ENCODE measurements at places on chromosomes 13 and 19. TPM values are rescaled to one million over a fixed set of nuclear protein-coding genes. Genes with fewer than 3 reads are reported as not detected.
A peak's percentile ranks its signal among the peaks of the same experiment; 100 is the strongest.

Gene CEACAM16
- not detected for polyA plus RNA-seq

Gene TMIGD2
- polyA plus RNA-seq: 0.56 TPM

Gene ZNF729
- polyA plus RNA-seq: 0.46 TPM

GRCh38 chr13:48624858-48625257 lies 28.9 kb upstream of the CYSLTR2 start:
- no peak for DNase-seq

GRCh38 chr13:97944396-97945029 lies 9.0 kb upstream of the IPO5 start:
- DNase-seq: no peak

DNA sequence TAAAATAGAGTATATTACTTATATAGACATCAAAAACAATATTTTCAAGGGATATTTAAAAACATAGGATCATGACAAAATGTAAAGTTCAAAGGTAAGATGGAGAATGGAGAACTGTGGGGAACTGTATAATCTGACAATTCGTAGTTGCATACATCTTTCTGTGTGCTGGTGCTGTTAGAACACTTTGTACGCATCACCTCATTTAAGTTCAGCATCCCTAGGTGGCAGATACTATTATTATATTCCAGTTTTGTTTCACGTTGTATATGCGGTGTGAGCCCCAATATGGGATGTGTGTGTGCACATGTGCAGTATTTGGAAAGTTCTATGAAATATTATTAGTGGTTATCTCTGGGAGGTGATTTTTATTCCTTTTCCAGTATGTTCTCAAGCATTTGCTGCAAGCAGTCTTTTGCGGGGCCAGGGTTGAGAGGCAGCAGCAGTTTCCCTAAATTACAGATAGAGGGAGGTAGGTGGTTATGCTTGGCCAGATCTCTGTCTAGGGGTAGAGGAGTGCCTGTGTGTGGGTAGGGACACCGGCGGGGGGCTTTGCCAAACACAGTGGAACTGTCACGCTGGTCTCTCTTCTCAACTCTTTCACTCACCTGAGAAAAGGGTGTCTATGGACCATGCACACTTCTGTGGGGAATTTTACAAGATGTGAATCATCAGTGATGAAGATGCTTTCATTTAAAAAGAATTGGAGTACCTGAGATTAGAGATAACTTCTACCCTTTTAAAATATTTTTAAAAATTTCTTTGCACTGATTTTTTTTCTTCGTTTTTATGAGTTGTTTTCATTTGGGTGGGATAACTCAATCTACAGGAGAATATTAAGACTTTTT lies 55.6 kb upstream of the ALOX5AP start:
- no peak for DNase-seq

- no peak for DNase-seq
These were observed 38.4 kb upstream of the TNFAIP8L1 start for GRCh38 chr19:4600893-4601292.

DNA sequence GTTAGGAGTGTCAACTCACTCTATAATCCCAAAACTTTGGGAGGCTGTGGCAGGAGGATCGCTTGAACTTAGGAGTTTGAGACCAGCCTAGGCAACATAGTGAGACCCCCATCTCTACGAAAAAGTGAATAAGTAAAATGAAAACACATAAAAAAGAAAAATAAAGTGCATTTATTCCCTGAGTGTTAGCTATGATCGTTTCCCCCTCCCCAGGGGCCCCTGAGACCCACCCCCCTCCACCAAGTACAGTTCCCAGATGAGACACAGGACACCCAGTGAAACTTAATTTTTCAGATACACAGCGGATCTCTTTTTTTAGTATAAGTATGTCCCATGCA lies 28.6 kb upstream of the NANOS3 start:
- DNase-seq: no peak

DNA sequence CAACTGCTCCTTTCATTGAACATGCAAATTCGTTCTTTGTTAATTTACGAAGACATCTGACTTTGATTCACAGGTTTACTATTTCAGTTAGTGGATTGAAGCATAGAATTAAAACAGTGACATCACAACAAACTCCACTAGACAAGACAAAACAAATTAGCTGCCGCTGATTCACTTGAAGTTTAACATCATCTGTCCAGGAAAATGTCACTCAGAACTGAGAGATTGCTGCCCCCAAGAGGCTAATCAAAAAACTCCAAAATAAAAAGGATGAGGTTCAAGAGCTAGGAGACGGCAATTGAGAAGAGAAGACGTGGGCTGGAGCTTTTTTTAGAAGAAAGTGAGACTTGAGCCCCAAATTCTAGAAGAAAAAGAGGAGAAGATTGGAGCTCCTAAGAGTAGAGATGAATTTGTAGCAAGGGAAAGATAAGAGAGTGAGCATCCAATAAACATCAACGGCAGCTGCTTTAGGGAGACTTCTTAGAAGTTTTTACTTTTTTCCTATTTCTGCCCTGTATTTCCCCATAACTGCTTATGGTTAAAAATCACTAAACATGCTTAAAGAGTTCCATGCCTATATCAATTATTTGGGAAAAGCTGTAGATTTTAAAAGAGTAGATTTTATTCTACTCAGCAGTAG lies 40.8 kb upstream of the TPP2 start:
- peak; percentile 29 for DNase-seq

DNA sequence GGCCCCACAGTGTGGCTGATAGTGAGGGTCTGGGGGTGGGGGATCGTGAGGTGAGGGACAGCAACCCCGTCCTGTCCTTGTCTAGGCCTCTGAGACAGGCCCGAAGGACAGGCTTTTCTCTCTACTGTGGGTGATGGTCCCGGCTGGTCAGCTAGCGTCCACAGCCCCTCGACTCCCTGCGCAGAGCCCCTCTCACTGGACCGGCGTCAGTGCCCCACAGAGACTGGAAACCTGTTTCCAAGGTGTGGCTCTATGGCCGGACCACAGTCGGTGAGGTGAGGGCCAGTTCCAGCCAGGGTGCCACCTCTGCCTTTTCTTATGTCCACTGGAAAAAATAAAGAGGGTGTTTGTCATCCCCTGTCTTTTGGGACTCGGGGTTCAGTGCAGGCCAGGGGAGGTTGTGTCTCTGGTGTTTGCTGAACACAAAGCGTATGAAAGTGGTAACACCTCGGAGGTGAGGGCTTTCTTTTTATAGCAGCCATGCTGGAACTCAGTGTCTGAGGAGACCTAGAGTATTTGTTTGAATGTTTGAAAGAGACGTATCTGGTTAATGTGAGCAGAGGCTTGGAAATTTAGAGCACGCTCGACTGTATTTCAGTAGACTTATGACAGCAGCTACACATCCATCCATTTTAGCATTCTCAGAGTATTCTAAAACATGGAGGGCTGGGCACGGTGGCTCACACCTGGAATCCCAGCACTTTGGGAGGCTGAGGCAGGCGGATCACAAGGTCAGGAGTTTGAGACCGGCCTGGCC lies 22.8 kb downstream of the ATP11A start:
- no peak for DNase-seq

DNA sequence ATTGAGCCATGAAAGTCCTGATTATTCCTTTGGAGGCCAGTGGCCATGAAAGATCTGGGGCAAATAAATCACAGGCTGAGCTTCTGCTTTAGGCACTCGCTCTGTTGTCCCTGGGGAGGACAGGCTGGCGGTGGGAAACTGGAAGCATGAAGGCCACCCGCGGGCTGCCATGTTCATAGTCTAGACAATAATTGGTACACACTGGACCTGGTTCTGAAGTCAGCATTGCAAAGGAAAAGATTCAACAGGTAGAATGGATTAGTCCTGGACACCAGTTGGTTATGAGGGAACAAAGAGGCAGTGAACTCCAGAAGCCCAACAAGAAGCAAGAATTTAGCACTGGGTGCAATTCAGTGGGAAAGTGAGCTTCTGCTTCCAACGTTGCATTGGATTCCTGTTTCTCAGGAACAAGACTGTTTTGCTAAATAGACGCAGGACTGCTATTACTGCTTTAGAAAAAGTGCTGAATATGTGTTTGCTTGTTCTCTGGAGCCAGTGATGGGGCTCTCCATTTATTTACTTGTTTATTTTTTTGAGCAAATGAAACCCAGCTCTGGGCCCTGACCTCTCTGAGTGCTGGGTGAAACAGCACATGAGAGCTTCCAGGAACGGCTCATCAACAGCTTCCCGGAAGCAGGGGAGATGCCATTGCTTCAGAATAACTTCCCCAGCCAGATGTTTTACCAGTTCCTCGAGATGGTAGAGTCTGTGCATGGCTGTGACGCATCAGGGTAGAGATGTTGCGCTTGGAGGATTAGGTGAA lies 336.4 kb downstream of the ZNF536 start:
- no peak for DNase-seq

DNA sequence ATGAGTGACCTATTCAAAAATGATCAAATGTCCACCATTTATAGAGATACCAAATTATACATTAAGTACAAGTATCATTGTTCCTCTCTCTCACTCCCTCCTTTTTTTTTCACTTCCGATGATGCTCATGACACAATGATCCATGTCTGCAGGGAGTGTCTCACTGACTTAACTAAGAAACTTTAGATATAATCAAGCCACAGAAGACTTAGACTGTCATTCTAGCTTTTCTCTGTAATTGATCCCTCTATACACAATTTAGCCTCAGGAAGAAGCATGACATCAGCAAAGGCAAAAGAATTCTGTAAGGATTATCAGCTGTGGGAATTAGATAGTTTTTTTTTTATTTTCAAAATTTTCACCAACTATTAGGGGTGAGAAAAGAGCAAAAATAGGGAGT lies 734.9 kb upstream of the PCDH9 start:
- DNase-seq: no peak

- DNase-seq: no peak
These were observed 45.4 kb downstream of the ZIC5 start for GRCh38 chr13:99926014-99926731.

- DNase-seq: no peak
These were observed 11.7 kb downstream of the KCNRG start for GRCh38 chr13:50026788-50027473.

DNA sequence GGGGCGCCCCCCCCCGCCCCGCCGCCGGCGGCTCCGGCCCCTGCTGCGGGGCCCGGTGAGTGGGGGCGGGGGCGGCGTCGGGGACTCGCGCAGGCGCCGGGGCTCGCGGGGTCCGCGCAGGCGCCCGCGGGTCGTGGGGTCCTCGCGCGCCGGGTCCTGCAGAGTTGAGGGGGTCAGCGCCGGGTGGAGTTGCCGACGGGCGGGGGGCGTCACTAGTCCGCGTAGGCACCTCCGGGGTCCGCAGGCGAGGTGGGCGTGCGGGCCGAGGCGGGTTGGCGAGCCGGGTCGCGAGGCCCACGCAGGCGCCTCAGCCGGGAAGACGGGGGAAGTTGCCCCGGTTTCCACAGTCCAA lies 365 bp downstream of the PPP6R1 start:
- DNase-seq: no peak

All from left renal pelvis (tissue), 4 donors.